ENCODE measurements at places on chromosomes 4 and X. TPM values are rescaled to one million over a fixed set of nuclear protein-coding genes. Genes with fewer than 3 reads are reported as not detected.
A peak's percentile ranks its signal among the peaks of the same experiment; 100 is the strongest.

GRCh38 chrX:19839770-19840254 is 47.6 kb downstream of the SH3KBP1 start:
- no peak overlapping the region for H3K4me3 ChIP-seq
- H3K27me3 ChIP-seq, result no peaks in the 10 kb centered on the region
- no peaks in the 10 kb centered on the region for H3K36me3 ChIP-seq
- H3K27ac ChIP-seq, result no peak overlapping the region

- DNase-seq, result peak; percentile 62
- H3K36me3 ChIP-seq, result peaks cover 7% of the 10 kb centered on the region
- peaks cover 5% of the 10 kb centered on the region for H3K4me1 ChIP-seq
Measured at GRCh38 chrX:150476164-150476699, 92.2 kb upstream of the MTM1 start.

DNA sequence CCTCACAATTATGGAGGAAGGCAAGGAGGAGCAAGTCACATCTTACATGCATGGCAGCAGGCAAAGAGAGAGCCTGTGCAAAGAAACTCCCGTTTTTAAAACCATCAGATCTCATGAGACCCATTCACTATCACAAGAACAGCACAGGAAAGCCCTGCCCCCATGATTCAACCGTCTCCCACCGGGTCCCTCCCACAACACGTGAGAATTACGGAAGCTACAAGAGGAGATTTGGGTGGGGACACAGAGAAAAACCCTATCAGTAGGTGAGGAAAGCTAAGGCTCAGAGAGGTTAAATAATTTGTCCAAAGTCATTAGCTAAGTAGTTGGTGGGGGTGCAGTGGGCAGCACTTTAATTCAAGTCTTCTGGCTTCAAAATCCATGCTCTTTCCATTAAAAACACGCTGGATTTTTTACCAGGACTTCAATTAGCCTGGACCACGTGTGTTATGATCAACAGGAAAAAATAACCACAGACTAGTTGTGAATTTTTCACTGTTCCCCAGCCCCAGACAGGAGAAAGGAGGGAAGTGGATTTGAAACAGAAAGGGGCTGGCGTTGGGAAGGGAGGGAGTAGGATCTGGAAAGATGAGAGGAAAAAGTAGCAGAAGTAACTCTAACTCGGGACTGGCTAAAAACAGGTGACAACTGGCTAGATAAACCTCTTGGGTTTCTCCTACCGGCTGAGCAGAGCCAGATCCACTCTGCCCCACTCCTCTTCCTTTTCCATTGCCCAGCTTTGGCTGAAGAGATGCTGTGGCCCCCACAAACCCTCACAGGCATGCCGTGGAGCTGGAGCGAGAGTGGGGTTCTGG is 986 bp downstream of the MTMR8 start:
- no peak overlapping the region for H3K27ac ChIP-seq
- H3K27me3 ChIP-seq, result no peaks in the 10 kb centered on the region
- DNase-seq, result no peak
- H3K36me3 ChIP-seq, result no peaks in the 10 kb centered on the region
- no peaks in the 10 kb centered on the region for H3K4me1 ChIP-seq
- no peak overlapping the region for H3K4me3 ChIP-seq

The HEPH gene
- total RNA-seq, result 23.5 TPM

DNA sequence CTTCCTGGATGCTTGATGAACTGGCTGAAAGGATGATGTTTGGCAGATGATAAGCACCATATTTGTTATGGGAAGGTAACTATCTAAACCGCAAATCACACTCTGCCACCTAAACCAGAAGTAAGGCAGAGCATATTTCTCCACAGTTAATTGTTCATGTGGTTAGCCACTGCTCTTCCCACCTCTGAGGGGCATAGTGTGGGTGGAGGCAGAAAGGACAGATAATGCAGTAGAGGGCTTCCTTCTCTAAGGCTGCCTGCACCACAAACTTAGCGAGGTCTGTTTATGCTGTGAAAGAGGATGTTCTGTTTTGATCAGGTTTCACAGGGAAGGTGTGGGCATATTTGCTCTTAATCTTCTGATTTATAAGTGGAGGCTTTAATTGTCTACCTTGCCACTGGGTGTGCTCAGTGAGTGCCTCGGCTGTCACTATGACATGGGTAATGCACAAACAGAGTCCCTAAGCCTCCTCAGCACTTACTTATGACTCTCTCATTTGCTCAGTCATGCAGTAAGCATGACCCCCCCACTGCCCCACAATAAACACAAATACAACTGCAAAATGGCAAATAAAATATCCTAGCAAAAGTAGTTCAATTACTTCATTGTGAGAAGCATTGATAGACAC is 401.0 kb downstream of the TMA16 start:
- no peak for DNase-seq
- no peaks in the 10 kb centered on the region for H3K36me3 ChIP-seq
- H3K4me3 ChIP-seq, result no peak overlapping the region
- H3K27me3 ChIP-seq, result no peaks in the 10 kb centered on the region

The RPL39 gene
- total RNA-seq, result 716 TPM

GRCh38 chrX:129932821-129933321 is 26.9 kb downstream of the UTP14A start:
- no peak for DNase-seq
- 0 out of 2 replicates have a peak, but pooled peaks cover 2% of the 10 kb centered on the region for H3K36me3 ChIP-seq
- peak overlapping the region; percentile 9 for H3K27ac ChIP-seq
- H3K27me3 ChIP-seq, result peaks cover 36% of the 10 kb centered on the region
- H3K4me1 ChIP-seq, result no peaks in the 10 kb centered on the region
- H3K4me3 ChIP-seq, result peak overlapping the region; percentile 78

DNA sequence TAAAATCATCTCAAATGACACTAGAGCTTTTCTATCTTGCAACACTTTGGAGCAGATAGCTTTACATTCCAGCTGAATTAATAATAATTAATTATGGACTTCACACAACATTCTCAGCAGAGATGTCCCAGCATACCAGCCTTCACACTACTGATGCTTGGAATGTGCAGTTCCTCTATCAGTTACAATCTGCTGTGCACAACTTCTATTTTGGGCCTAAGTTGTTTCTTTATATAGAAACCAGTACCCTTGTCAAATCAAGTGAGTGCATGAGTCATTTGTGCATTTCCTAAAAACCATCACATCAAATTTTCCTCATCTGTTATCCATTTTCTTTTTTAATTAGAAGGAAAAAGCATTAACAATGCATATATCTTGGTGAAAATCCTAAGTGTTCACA is 8.8 kb upstream of the RASL11B start:
- peaks cover 2% of the 10 kb centered on the region for H3K4me1 ChIP-seq
- no peaks in the 10 kb centered on the region for H3K27me3 ChIP-seq
- H3K27ac ChIP-seq, result no peak overlapping the region
- H3K36me3 ChIP-seq, result no peaks in the 10 kb centered on the region
- no peak overlapping the region for H3K4me3 ChIP-seq

- H3K27me3 ChIP-seq, result no peaks in the 10 kb centered on the region
- DNase-seq, result no peak
- no peak overlapping the region for H3K4me3 ChIP-seq
- no peak overlapping the region for H3K27ac ChIP-seq
- no peaks in the 10 kb centered on the region for H3K4me1 ChIP-seq
- no peaks in the 10 kb centered on the region for H3K36me3 ChIP-seq
Measured at GRCh38 chr4:170227928-170228327, 138.2 kb upstream of the AADAT start.

- H3K4me1 ChIP-seq, result no peaks in the 10 kb centered on the region
- H3K27me3 ChIP-seq, result no peaks in the 10 kb centered on the region
- DNase-seq, result no peak
- no peaks in the 10 kb centered on the region for H3K36me3 ChIP-seq
Measured at GRCh38 chrX:94695910-94696309, 1021.9 kb downstream of the FAM133A start.

The CENPVL1 gene
- not detected for total RNA-seq

DNA sequence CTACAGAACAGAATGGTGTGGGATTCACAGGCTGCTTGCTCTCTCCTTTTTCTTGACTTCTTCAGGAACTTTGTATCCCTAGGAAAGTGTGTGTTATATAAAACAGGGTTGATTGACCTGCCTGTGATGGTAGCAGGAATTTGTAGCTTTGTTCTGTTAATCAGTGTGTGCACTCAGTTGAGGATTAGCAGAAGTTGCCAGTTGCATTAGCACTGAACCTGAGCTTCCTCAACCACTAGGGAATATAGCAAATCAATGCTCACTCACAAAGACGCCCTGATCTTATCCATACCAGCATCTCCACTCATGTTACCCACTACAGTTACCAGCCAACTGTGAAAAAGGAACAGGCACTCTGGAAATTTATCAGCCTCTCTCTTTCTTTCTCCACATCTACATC is 319.1 kb upstream of the EMCN start:
- H3K27ac ChIP-seq, result no peak overlapping the region
- no peaks in the 10 kb centered on the region for H3K4me1 ChIP-seq
- no peaks in the 10 kb centered on the region for H3K27me3 ChIP-seq
- no peaks in the 10 kb centered on the region for H3K36me3 ChIP-seq
- DNase-seq, result no peak

DNA sequence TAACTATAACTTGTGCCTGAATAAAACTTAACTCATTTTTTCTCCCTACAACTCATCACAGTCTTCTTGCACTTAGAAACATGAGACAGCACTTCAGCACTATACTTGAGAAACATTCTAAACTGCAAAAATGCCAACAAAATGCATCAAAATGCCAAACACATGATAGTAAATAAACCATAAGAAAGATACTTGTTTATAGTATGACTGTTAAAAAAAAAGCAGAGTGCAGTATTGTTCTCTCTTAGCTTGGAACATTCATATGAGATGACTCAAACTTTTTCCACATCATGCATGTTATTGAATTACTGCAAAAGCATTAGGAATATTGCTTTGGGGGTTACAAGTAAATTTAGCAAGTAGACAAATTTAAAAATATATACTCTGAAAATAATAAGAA is 135.7 kb upstream of the ANXA10 start:
- DNase-seq, result peak; percentile 12
- H3K36me3 ChIP-seq, result no peaks in the 10 kb centered on the region
- no peak overlapping the region for H3K4me3 ChIP-seq
- H3K27ac ChIP-seq, result no peak overlapping the region

DNA sequence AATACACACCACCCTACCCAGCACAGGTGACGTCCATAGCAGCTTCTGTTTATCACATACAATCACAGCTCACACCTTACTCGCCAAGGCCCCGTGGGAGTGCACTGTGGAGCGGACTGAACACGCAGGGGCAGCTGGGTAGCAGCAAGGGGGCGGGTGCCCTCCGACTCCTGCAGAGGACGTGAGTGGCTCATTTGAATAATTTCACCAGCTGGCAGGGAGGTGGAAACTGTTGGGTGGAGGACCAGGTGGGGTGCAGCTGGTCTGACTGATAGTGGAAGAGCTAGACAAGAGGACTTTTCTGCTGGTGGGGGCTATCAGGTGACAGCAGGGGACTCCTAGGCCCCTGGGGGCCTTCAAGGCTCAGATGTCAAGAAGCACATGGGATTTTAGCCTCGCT is 16.3 kb downstream of the MAN2B2 start:
- no peak for DNase-seq
- peaks cover 26% of the 10 kb centered on the region for H3K36me3 ChIP-seq
- H3K4me3 ChIP-seq, result no peak overlapping the region

The EDA2R gene
- 23.8 TPM for total RNA-seq

DNA sequence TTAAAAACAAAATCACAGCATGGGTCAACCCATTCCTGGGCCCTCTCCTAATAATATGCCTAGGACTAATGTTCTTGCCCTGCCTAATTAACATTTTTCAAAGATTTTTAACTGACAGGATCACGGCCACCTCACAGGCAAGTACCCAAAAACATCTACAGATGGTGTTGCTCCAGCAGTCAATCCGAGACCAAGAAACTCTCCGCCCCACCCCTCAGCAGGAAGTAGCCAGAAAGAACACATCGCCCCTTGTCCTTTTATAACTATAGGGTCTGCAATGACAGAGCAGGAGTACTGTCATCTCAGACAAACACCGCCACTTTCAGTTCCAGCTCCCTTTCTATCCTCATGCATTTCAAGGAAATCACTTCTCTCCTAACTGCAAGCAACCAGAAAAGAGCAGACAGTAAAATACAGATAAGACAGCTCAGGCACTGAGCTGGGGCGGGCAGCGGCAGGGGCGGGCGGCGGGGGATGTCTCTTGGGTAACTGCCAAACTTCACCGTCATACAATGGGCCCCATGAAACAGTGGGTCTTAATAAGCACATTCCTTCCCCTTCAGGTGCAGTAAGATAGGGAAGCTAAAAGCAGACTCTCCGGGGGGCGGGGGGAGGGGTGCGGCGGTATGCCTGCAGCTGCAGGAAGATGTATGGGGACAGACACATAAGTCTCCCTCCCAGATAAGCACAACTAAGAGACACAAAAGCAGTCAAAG is 67.4 kb downstream of the ZNF182 start:
- no peak for DNase-seq
- H3K4me1 ChIP-seq, result no peaks in the 10 kb centered on the region
- H3K27ac ChIP-seq, result no peak overlapping the region
- no peaks in the 10 kb centered on the region for H3K27me3 ChIP-seq
- no peaks in the 10 kb centered on the region for H3K36me3 ChIP-seq
- H3K4me3 ChIP-seq, result no peak overlapping the region

The OTUD5 gene
- 30.6 TPM for total RNA-seq

DNA sequence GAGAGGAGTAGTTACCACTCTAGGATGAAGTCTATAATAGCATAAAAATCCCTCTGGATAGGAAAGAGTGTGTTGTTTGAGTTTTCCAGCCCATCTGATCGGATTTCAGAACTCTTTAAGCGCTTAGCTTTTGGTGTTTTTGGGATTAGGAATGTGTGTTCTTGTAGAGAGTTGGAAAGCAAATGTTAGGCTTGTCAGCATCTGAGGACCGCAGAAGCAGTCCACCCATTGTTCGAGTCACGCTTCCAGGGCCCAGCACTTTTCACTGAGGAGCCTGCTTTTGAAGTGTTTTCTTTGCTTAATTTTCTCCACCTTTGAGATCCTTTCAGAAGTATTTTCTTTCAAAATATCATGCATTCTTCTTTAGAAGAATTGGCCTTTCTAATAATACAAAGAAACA is 306.2 kb downstream of the TENM3 start:
- H3K4me1 ChIP-seq, result peaks cover 3% of the 10 kb centered on the region
- H3K4me3 ChIP-seq, result no peak overlapping the region
- no peaks in the 10 kb centered on the region for H3K27me3 ChIP-seq
- DNase-seq, result no peak

DNA sequence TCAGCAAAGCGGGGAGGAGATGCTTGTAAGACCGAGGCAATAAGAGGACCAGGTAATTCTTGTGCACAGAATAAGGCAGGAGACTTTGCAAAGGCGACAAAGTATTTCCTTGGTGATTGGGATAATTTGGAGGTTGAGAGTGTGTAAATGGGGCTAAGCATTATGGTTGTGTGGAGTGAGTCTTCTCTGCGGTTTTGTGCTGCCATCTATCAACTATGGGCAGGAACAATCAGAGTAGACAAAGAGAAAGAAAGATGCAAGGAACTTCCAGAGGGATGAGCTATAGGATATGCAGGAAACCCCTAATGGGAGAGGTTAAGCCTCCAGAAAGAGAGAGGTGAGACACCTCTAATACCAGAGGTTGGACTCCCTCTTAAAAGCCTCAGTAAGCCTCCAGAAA is 339.8 kb downstream of the PAPSS1 start:
- no peaks in the 10 kb centered on the region for H3K27me3 ChIP-seq
- H3K4me1 ChIP-seq, result peaks cover 5% of the 10 kb centered on the region
- DNase-seq, result no peak
- no peak overlapping the region for H3K27ac ChIP-seq

GRCh38 chr4:152920768-152921167 is 15.4 kb upstream of the FHDC1 start:
- no peak overlapping the region for H3K4me3 ChIP-seq
- no peaks in the 10 kb centered on the region for H3K27me3 ChIP-seq
- no peak overlapping the region for H3K27ac ChIP-seq
- no peaks in the 10 kb centered on the region for H3K4me1 ChIP-seq
- H3K36me3 ChIP-seq, result peaks cover 3% of the 10 kb centered on the region

- no peaks in the 10 kb centered on the region for H3K27me3 ChIP-seq
- H3K4me3 ChIP-seq, result no peak overlapping the region
- no peak overlapping the region for H3K27ac ChIP-seq
- peak; percentile 42 for DNase-seq
- peaks cover 18% of the 10 kb centered on the region for H3K4me1 ChIP-seq
Measured at GRCh38 chr4:15714646-15715435, 12.0 kb downstream of the BST1 start.

The THAP9 gene
- 4.2 TPM for total RNA-seq
